ENCODE measurements at places on chromosomes 16 and 17.
A peak's percentile ranks its signal among the peaks of the same experiment; 100 is the strongest.

- DNase-seq, result no peak
These were observed 3.6 kb downstream of the BORCS6 start for GRCh38 chr17:8186446-8186786.

GRCh38 chr17:80921159-80921558, 70.5 kb upstream of the CHMP6 start:
- DNase-seq, result no peak

DNA sequence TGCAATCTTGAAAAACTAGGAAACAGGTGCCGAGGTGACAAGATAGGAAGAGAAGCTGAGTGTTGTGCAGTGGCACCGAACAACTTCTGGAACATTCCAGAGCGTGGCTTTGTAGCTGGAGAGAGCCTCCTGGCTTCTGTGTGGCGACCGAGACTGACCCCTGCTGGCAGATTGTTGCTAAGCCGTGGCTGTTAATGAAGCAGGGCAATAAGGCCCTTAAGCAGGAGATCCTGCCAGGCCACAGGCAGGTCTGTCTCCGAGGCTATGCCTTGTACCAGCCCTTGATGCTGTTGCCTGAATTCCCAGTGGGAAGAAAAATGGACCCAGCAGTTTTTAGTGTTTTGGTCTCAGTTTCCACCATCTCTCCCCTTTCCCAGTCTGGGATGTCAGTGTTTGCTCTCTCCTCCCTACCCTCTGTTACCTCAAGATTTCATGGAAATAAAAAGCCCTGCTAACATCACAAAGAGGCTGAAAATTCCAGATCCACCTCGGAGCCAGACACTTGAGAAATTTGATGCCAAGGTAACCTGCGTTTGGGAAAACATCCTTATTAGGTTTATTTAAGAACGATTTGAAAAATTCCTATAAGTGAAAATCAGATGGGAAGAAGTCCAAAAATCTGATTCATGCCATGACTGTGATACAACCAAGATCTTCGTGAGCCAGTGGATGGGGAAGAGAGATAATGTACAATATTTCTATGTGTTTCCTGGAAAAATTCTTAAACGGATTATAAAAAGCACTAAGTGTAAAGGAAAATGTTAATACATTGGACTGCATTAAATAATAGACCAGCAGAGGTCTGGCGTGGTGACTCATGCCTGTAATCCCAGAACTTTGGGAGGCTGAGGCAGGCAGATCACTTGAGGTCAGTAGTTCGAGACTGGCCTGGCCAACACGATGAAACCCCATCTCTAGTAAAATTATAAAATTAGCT, 265.1 kb downstream of the PRKCA start:
- DNase-seq, result peak; percentile 68

DNA sequence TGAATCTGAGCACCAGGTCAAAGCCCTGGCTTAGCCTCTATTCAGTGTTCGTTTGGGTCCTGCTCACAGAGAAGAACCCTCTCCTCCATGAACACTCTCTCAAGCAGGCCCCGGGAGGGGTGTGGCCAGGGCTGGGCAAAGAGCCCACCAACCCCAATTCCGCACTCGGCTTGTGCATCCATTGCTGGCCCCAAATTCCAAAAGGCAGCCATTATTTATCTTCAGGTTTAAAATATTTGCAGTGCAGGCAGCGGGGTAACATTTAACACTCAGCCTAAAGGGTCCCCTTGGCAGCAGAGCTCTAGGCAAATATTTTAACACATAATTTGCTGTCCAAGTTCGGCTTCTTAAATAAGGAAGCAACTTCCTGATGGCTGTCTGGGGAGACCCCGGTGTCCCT, 115.7 kb downstream of the ZNF423 start:
- no peak for DNase-seq

- no peak for DNase-seq
These were observed 139.7 kb downstream of the WSCD1 start for GRCh38 chr17:6209829-6210228.

DNA sequence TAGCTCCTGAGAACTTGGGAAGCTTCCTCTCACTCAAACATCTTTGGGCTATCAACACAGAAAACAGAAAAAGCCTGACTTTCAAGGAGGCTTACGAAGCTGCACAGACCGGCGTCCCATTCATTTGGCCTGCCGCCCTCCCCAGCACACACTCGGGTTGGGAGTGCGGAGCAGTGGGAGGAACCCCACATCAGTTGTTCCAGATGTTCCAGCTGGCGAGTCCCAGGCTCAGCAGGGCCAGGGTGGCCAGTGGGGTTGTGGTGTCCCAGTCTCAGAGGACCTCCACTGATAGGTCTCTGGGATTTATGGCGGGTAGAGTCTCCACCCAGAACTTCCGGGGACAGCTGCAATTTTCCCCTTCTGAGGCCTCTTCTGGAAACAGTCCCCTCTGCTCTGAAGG, 43.1 kb upstream of the DLX4 start:
- DNase-seq, result no peak

GRCh38 chr17:55160501-55160900, 104.3 kb upstream of the HLF start:
- no peak for DNase-seq

- no peak for DNase-seq
These were observed 687.2 kb downstream of the WWOX start for GRCh38 chr16:78786635-78787034.

DNA sequence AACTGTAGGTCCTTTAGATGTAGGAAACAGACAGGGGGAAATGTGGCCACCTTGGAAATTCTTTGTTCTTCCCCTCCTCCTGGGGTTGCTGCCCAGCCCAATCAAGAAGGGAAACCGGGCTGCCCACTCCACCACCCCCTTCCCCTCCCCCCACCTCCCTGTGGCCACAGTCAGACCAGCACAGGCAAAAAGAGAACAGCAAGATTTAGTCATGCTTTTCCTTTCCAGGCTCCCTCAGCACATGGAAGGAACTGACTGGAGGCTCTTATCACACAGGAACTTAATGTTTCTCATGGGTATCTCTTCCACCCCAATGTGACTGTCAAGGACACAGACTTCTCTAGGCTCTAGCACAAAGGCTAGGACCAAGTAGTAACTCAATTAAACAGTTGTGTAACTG, 3.0 kb upstream of the CCL1 start:
- DNase-seq, result no peak

GRCh38 chr16:66309215-66309807, 57.2 kb upstream of the CDH5 start:
- no peak for DNase-seq

GRCh38 chr16:56282451-56282850, 91.2 kb downstream of the GNAO1 start:
- no peak for DNase-seq

DNA sequence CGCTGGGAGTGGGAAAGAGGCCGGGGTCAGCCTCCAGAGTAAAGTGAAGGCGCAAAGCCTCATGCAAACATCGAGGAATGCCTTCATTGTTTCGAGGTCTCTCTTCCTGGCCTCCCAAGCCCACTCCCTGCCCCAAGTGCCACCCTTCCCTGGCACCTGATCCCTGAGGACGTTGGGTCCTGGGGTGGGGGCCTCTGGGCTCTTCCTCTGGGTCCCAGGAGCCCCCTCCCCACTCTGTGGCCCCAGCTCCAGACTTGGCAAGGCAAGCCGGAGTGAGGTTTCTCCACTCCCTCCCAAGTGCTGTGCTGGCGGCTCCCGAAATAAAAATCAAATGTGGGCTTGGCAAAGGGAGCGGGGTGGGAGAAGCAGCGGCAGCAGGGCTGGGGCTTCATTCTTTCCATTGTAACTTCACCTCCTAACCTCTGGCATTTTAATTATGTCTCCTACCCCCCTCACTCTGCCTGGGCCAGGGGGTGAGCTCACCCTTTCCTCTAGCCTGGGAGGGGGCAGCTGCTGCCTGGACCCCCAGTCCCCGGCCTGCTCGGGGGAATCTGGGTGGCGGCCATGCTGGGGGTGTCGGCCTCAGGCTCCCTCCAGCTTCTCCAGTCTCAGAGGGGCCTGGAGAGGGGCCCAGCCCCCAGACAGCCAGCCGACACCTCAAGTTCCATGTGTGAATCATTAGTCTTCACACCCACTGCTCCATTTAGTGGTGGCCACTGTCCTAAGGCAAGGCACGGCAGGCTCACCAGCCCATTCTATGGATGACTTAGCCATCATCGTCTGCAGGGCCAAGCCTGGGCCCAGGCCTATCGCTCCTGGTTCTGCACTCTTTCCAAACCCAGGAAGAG, 14.6 kb upstream of the TMEM92 start:
- no peak for DNase-seq

GRCh38 chr16:79298476-79298875, 302.1 kb downstream of the MAF start:
- DNase-seq, result no peak

DNA sequence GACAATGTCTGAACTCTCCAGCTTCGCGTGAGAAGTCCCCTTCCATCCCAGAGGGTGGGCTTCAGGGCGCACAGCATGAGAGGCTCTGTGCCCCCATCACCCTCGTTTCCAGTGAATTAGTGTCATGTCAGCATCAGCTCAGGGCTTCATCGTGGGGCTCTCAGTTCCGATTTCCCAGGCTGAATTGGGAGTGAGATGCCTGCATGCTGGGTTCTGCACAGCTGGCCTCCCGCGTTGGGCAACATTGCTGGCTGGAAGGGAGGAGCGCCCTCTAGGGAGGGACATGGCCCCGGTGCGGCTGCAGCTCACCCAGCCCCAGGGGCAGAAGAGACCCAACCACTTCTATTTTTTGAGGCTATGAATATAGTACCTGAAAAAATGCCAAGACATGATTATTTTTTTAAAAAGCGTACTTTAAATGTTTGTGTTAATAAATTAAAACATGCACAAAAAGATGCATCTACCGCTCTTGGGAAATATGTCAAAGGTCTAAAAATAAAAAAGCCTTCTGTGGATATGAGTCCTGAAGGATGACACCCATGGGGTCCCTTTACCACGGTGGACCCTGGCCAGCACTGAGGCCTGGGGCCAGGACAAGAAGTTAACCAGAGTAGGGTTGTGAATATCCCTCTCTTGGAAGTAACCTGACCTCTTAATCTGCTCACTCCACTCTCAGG, 10.5 kb upstream of the ITGAD start:
- peak; percentile 7 for DNase-seq

- no peak for DNase-seq
These were observed 658 bp downstream of the RAB5C start for GRCh38 chr17:42153919-42154742.

- no peak for DNase-seq
These were observed 13.2 kb upstream of the SPN start for GRCh38 chr16:29649588-29650494.

DNA sequence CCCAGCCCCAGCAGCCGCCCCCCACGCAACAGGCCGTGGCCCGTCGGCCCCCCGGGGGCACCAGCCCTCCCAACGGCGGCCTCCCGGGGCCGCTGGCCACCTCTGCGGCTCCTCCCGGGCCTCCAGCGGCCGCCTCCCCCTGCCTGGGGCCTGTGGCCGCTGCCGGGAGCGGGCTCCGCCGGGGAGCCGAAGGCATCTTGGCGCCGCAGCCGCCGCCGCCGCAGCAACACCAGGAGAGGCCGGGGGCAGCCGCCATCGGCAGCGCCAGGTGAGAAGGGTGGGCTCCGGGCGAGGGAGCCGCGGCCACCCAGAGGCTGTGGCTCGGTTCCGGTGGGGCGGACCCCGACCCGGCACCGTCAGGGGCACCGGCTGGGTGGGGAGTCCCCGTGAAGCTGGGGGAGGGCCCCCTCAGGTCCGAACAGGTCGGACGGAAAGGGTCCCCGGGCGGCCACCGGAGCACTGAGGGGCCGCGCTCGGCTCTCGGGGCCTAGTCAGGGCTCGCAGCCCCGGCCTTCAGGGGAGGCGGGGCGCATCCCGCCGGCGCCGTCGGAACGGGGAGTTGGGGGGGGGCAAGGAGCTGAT, 583 bp downstream of the ATXN2L start:
- DNase-seq, result no peak

GRCh38 chr16:49472598-49472997, 99.0 kb downstream of the C16orf78 start:
- DNase-seq, result no peak

DNA sequence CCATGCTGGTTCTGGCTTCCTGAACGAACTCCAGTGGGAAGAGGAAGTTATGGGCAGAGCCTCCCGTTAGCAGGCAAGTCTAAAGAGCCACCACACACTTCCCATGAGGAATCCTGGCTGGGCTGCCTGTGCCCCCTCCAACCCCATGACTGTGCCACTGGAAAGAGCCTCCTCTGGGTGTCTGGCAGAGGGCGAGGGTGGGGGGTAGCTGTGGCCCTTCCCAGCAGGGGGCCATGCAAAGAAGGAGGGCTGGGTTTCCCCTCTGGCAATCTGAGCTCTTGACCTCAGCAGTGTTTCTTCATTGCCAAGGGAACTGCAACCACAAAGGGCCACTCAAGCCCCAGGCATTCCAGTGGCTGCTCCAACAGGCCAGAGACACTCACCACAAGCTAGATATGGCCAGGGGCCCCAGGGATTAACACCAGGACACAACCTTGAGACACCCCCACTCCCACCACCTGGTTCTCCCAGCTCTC, 1.7 kb upstream of the RRAD start:
- DNase-seq, result peak; percentile 98

- DNase-seq, result peak; percentile 88
These were observed 15.2 kb downstream of the KRT23 start for GRCh38 chr17:40922239-40922638.

- peak; percentile 38 for DNase-seq
These were observed 759.0 kb upstream of the SOX9 start for GRCh38 chr17:71361656-71362450.
